ENCODE measurements at places on chromosomes 13 and 19.
A peak's percentile ranks its signal among the peaks of the same experiment; 100 is the strongest.

DNA sequence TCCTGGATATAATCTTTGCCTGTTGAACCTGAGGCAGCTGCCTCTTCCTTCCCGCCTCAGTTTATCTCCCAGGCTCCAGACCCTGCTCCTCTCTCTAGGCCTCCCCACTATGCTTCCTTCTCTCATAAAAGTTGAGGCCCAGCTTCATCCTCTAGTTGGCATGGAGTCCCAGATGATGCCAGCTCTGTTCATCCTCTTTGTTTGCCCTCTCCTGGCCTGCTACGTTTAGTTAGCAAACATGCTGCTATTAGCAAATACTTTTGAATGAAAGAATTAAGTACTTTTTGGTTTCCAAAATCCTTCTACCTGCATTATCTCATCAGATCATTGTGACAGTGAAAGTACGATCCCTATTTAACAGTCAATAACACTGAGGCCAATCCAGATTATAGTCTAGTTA lies 472.5 kb downstream of the COG6 start:
- DNase-seq, result no peak

GRCh38 chr19:38228491-38229439 lies 4.7 kb upstream of the DPF1 start:
- DNase-seq, result no peak

- peak; percentile 58 for DNase-seq
Observed at GRCh38 chr13:102040812-102041211, 361.0 kb downstream of the FGF14 start.

- no peak for DNase-seq
Observed at GRCh38 chr19:19615086-19615485, 3.4 kb downstream of the PBX4 start.

- DNase-seq, result no peak
Observed at GRCh38 chr13:111272117-111272516, 48.3 kb upstream of the TEX29 start.

GRCh38 chr19:3798137-3798536 lies 12.0 kb upstream of the MATK start:
- no peak for DNase-seq

- no peak for DNase-seq
Observed at GRCh38 chr13:110826861-110827672, 87.8 kb downstream of the ANKRD10 start.

DNA sequence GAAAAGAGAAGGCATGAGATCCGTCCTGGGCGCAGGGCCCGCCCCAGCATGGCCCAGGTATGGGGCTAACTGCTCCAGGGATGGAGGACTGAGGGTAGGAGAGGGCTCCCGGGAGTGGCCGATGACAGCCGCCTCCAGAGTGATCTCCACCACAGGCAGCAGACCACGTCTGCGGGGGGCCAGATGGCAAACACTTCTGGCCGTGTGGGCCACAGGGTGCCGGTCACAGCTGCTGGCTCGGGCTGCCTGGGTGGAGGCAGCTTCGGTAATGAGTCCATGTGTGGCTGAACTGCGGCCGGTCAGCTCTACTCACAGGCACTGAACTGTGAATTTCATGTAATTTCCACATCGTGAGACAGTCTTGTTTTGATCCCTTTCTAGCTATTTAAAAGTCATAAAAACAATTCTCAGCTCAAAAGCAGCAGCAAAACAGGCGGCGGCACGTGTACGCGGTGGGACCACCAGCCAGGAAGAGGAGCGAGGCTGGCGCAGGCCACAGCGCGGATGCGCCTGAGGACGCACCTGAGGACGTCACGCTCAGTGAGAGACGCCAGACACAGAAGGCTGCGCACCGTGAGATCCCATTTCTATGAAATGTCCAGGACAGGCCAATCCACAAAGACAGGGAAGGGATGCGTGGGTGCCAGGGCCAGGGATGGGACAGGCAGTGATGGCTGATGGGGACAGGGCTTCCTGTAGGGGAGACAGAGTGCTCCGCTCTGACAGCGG lies 4.0 kb downstream of the LSM7 start:
- DNase-seq, result no peak

DNA sequence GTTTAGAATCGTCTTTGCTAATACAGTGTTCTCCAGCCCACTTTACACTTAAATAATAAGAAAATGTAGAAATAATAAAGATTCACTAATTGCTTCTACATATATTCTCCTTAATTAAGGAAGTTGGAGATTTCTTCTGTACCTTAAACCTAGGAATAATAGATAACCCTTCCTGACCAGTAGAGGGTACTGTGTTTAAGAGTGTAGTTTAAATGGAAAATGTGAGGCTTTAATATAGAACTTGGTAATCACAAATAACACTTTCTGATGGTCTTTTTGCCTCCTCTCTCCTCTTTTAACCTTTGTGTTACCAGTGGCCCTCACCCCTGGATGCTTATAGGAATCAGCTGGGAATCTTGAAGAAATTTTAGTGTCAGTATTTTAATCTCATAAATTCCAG lies 20.7 kb downstream of the POMP start:
- DNase-seq, result no peak

DNA sequence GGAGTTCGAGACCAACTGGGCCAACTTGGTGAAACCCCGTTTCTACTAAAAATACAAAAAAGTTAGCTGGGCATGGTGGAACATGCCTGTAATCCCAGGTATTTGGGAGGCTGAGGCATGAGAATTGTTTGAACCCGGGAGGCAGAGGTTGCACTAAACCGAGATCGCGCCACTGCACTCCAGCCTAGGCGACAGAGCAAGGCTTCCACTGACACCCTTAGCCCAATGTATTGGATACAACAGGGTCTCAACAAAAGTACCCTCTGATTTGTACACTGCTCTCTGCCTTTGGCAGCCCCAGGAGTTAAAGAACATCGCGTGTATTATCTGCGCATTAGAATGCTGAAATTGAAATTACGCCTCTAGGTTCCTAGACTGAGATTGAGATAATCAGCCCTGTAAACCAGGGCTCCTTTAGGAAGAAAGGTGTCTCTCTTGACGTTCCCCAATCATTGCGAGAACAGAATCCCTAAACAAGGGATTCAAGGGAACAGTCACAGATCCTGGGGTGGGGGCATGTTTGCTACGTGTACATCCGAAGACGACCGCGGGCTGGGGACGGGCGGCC lies 21.9 kb downstream of the IPO5 start:
- no peak for DNase-seq

GRCh38 chr19:43704002-43704705 lies 11.7 kb upstream of the IRGC start:
- DNase-seq, result no peak

DNA sequence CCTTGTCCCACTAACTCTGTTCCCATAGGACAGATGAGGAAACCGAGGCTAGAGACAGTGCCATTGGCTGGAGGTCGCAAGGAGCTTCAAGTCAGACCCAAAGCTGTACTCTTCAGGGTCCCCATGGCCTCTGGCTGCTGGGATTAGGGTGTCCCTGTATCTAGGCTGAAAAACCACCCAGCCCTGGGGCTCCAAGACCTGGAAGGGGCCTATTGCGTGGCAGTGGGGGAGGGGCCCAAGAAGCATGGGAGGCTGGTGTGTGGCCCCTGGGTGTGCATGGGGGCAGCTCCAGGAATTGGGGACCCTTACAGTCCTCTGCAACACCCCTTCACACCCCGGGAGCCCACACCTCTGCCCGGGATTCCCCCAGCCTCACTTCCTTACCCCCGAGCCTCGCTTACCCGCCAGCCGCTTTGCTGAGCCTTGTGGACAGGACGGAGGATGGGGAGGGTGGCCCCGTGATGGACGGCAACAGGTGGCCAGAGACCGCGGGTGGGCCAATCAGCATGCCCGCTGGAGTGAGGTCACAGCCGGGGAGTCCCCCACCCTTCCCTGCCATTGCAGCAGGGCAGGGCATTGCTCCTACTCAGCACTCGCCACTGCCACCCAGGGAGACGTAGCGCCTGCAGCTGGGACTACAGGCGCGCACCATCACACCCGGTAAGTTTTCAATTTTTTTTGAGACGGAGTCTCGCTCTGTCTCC lies at the start of gene JSRP1:
Gene JSRP1 (minus strand): TSS at position 436 of the 704 bp plus-strand sequence. CDS start 1,103 bp downstream, outside the sequence.
- DNase-seq, result peak; percentile 89

DNA sequence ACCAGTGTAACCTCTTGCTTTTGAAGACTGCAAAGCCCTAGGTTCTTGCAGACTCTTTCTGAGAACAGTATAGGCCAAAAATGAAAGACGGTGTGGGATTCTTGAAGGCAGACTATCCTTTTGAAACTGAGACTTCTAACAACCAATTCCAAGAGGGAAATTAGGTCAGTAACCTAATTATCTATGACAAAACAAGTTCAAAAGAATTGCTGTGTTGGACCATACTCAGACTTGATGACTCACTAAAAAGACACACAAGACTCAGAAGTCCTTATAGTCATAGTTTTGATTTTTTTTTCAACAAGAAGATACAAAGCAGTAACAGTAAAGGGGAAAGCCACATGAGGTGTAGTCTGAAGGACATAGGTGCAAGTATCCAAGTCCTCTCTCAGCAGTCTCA lies 624.0 kb upstream of the GPC6 start:
- DNase-seq, result no peak

DNA sequence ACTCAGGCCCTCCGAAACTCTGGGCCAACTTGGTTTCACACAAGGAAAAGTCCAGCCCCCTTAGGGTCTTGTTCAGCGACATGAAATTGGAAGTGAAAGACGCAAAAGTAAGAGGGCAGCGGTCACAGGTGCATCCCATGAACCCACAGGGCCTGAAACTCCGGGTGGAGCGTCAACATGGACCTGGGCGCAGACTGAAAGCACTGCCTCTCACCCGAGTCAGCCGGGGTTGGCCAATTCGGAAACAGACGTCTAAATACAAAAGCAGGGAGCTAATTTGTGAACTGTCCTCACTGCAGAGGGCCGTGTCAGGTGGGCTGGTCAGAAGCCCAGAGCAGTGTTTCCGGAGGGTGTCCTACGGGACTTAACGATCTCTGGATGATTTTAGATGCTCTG lies 26.7 kb downstream of the ADPRHL1 start:
- DNase-seq, result no peak

DNA sequence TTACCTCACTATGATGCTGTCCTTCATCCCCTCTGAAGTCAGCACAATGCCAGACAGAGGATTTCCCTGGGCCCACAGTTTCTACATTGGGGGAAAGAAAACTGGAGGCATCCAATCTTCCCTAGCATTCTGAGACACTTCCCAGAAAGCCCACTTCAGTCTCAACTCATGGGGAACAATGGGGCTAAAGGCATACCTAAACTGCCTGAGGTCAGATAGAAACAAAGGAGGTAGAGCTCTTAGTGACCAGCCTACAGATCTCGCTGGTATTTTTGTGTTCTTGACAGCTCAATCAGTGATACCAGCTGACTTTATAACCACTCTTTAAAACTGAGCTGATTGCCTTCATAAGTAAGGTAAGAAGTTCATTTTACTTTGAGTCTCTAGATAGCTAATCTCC lies 881.0 kb upstream of the GPC6 start:
- no peak for DNase-seq

DNA sequence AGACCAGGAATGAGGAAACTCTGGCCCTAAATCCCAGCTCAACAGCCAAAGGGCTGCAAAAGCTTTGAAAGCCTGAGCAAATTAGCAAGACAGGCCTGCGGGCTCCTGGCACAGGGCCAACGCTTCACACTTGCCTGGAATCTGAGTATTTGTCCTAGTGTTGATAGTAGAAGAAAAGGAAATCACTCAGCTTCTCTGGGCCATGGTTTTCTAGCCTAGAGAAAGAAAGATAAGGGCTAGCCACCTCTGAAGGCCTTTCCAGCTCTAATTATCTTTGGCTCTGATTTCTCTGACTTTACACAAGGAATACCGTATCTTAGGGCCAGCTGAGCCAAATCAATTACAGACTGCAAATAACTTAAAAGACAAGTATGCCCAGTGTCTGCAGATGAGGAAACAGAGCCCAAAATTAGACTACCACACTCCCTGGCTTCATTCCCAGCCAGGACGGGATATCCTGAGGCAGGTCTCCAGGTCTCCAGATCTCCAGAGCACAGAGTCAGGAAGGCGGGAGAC lies 69.6 kb downstream of the STK24 start:
- DNase-seq, result peak; percentile 37

GRCh38 chr13:74820809-74821208 lies 661.2 kb downstream of the TBC1D4 start:
- DNase-seq, result no peak

DNA sequence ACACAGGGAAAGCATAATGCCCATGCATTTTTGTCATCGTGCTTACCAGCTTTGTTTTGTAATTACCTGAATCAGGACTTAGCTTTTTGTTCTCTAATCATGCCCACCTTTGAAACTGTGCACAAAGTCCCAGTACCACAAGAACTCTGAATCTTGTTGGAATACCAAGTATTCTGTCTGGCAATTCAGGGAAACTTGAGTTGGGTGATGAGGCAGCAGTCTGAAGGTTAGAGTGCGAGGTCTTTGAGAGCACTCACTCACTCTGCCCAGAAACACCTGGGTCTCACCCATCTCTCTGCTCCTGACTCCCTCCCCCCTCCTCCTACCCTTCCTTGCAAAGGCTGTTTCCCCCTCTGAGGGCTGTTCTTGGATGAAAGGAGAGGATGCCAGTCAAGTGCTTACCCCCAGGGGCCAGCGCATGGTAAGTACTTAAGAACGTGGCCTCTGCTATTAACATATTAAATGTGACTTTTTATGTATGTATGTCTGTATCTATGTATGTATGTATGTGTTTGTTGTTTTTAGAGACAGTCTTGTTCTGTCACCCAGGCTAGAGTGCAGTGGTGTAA lies 22.4 kb downstream of the SIPA1L3 start:
- DNase-seq, result no peak

- no peak for DNase-seq
Observed at GRCh38 chr13:40096357-40096901, 441.0 kb downstream of the COG6 start.

- DNase-seq, result no peak
Observed at GRCh38 chr19:2823646-2824045, 4.0 kb downstream of the ZNF554 start.

DNA sequence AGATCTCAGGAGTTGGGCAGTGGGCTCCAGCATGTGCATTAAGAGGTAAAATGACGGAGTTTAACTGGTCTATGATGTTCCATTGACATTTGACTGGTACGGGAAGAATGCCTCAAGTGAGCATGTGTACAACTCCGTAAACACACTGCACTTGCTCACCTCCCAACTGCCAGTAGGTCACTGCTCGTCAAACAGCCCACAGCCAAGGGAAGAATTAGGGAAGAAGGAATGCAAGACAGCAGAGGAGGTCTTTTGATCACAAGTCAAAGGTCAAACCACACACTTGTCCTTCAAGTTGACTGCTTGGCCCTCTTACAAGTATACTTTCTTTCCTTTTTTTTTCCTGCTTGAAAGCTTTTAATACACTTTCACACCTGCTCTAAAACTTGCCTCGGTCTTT lies 236.7 kb downstream of the B3GLCT start:
- no peak for DNase-seq

GRCh38 chr13:99864627-99864990 lies 107.0 kb downstream of the ZIC5 start:
- DNase-seq, result no peak

GRCh38 chr13:112983428-112984196 lies 14.6 kb downstream of the MCF2L start:
- DNase-seq, result peak; percentile 62

DNA sequence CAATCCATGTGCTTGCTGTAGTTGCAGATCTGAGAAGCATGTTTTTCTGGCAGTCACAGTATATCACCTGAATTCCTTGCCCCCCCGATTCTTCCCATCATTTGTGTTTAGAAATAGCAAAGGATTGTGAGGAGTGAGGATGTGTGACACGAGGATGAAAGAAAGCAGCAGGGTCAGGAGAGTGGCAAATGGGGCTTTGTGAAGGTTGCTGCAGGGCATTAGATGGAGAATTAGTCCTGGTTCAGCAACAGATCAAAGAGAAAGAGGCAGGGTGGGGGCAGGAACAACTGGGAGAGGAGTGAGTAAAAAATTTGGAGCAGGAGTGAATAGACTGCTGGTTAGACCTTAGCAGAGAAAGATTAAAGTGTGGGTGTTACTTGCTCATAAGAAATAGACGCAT lies 47.7 kb upstream of the TNFSF11 start:
- no peak for DNase-seq

All from NCI-H774 (cell line).